ENCODE measurements at places on chromosomes 2 and 18. TPM values are rescaled to one million over a fixed set of nuclear protein-coding genes. Genes with fewer than 3 reads are reported as not detected.

Gene PLCD4
- total RNA-seq: 0.27 TPM

Gene GKN2
- not detected for total RNA-seq

Gene IL36G
- not detected for total RNA-seq

Gene AKAIN1
- total RNA-seq: not detected

Gene STPG4
- not detected for total RNA-seq

Gene VSNL1
- 0.13 TPM for total RNA-seq

Gene SLC23A3
- total RNA-seq: 1.2 TPM

Gene DSC2
- 31.8 TPM for total RNA-seq

Gene COL4A4
- 3.4 TPM for total RNA-seq

Gene CD8B2
- not detected for total RNA-seq

Gene ALK
- not detected for total RNA-seq

Gene ANKRD30BL
- 0.14 TPM for total RNA-seq

Gene ELOA2
- not detected for total RNA-seq

Gene DSC3
- 3.3 TPM for total RNA-seq

Gene RDH14
- total RNA-seq: 27.8 TPM

Gene CFC1
- not detected for total RNA-seq

Gene OTOS
- not detected for total RNA-seq

Gene FLACC1
- total RNA-seq: 0.14 TPM

Gene CSRNP3
- 1.6 TPM for total RNA-seq

Gene ALKAL2
- 2.8 TPM for total RNA-seq

Gene SIGLEC15
- 41.1 TPM for total RNA-seq

Gene EMILIN1
- total RNA-seq: 7.4 TPM

Gene D2HGDH
- 16.5 TPM for total RNA-seq

Gene HS6ST1
- total RNA-seq: 34.4 TPM

Gene PFN4
- total RNA-seq: 1.9 TPM

Gene KCNS3
- total RNA-seq: 8.9 TPM

Gene GAL3ST2
- not detected for total RNA-seq

Gene VIT
- total RNA-seq: not detected

Gene C2orf76
- total RNA-seq: 9.6 TPM

Gene SP100
- total RNA-seq: 53.8 TPM

Gene SLC16A14
- 2.8 TPM for total RNA-seq

Gene FHOD3
- 47.2 TPM for total RNA-seq

Gene IWS1
- 48.0 TPM for total RNA-seq

Gene MAPK4
- 6.0 TPM for total RNA-seq

Gene ARHGEF4
- 9.3 TPM for total RNA-seq

Gene SPOPL
- 13.7 TPM for total RNA-seq

Gene SERPINB12
- total RNA-seq: not detected

Gene GALNT1
- 47.5 TPM for total RNA-seq

Gene TXNDC2
- not detected for total RNA-seq

Gene RNU2-63P
- not detected for total RNA-seq

All from kidney epithelial cell (primary cell).